ENCODE measurements at places on chromosomes 1 and 21.

GRCh38 chr1:234823191-234824176, 213.5 kb upstream of the IRF2BP2 start:
- no peak for DNase-seq

- DNase-seq: peak; percentile 79
Measured at GRCh38 chr1:182616130-182617013, 12.2 kb upstream of the RGS16 start.

GRCh38 chr1:7292714-7293419, 478.2 kb upstream of the VAMP3 start:
- no peak for DNase-seq

GRCh38 chr1:234645964-234646363, 36.0 kb upstream of the IRF2BP2 start:
- no peak for DNase-seq

DNA sequence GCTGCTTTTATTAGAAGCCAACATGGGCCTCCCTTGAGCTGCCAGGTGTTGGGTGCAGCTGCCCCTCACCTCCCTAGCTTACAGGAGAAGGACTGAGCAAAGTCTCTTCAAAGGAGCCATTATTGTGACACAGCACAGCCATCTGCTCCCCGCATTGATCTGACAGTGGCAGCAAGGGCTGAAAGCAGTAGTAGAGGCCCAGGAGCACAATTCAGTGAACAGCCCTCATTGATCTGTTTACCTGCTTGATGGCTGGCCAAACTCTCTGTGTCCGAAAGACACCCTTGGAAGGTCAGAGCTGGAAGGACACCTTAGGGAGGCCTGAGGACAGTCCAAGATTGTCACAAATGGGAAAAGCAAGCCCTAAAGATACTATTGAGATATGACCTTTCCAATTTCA, 14.5 kb downstream of the HMGB4 start:
- DNase-seq: no peak

DNA sequence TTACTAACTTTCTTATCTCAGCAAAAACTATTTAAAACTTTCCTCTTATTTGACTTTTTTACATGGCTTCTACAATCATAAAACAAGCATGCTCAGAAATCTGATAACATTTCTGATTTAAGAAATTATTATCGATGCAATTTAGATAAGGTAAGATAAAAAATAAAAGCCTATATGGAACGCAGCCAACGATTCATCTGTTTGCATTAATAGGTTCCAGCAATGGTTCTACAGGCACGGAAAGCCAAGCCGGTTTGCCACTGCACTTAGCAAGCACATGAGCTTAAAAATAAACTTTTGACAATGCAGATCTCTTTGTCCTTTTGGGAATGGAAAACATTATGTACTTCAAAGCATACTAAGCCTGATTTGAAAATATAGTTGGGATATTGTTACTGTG, 77.5 kb upstream of the KCNK2 start:
- DNase-seq: no peak

GRCh38 chr1:160576390-160576789, 2.9 kb downstream of the CD84 start:
- no peak for DNase-seq

DNA sequence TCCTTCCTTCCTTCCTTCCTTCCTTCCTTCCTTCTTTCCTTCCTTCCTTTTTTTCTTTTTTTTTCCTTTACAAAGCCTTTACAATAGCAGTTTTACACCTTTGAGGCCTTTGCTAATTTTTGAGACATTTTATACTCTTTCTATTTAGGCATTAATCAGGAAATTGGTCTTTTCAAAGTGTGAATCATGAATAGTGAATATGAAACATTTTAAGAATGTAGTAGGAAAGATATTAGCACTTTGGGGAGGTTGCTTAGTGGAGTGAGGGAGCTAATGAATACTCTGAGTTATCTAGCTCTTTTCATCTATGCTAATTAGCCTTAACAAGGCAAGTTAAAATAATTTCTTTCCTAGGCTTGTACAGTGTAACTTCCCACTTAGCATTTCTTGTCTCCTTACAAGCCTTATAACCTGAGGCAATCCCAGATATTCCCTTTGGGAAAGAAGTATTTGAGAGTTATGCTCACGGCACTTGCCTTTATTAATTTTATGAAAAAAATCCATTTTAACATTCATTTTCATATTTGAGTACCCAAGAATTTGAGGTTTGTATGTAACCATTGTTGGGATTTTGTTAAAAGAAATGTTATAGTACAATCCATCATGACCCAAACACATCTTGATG, 122.6 kb downstream of the NTNG1 start:
- DNase-seq: no peak
